ENCODE measurements at places on chromosomes 1 and 21.

GRCh38 chr21:42834726-42835191, 44.6 kb downstream of the WDR4 start:
- no peak for DNase-seq

- peak; percentile 36 for DNase-seq
Observed at GRCh38 chr1:46394108-46394871, at the start of gene FAAH. FAAH (plus strand) TSS chr1:46394317; CDS start chr1:46394349, 32 bp downstream.

GRCh38 chr1:80893115-80893514, 907.6 kb upstream of the ADGRL2 start:
- no peak for DNase-seq

DNA sequence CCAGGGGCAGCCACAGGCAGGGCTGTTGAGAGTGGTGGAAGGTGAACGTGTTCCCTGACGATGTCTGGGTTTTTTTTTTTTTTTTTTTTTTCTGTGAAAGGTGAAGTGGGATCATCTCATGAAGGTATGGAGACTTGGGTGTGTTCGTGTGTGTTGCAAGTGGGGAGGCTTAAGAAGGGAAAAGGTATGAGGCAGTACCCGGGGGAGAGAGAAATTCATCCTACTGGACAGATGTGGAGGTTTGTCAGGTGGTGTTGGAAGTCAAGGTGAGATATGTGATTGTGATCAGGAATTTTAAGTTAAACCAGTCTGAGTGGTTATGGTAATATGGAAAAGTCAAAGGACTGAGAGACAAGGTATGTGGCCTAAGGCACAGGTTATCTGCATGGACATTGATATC, 5.3 kb downstream of the C1orf115 start:
- no peak for DNase-seq

GRCh38 chr1:76371941-76372340, 297.4 kb downstream of the ST6GALNAC3 start:
- DNase-seq: no peak

DNA sequence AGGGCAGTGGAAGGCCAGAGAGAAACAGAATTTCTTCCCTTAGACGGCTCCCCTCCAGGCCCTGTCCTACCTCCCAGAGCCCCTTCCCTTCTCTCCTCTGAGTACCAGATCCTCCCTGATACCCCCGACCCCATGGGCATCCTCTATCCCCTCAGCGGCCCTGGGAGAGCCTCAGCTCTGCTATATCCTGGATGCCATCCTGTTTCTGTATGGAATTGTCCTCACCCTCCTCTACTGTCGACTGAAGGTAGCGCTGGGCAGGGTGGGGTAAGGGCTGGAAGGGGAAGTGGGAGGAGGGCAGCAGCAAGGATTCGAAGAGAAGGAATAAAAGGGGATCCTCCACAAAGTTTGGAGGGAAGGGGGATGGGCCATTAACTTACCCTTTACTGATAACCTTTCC, 2.7 kb downstream of the FCER1G start:
- no peak for DNase-seq

Measured in activated T-helper 2 cell treated with anti-CD3 and anti-CD28 coated beads, Interferon-gamma antibody, Interleukin-2, Interleukin-4, amounts not matched to agents 10 μg/mL and 5 μg/mL and 100 μg/mL, durations not matched to agents 14 hours and 24 hours and 36 hours (primary cell).